ENCODE measurements at places on chromosomes 4 and X.

DNA sequence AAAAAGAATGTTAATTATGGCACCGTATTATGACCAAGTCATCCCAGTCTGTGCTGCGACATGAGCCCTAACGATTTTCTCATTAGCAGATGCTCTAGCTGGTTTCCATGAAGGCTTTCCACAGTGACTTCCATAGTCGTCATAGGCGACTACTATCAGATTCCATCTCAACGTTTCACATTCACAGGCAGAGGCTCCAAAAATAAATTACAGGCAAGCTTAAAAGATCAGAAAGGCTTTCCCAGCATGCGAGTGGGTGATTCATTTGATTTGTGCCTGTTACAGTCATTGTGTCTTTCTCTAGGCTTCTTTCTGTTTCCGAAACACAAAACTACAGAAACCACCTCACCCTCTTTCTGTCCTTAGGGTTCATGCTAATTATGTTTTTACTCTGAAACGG lies 43.2 kb downstream of the PALLD start:
- peak; percentile 95 for DNase-seq

DNA sequence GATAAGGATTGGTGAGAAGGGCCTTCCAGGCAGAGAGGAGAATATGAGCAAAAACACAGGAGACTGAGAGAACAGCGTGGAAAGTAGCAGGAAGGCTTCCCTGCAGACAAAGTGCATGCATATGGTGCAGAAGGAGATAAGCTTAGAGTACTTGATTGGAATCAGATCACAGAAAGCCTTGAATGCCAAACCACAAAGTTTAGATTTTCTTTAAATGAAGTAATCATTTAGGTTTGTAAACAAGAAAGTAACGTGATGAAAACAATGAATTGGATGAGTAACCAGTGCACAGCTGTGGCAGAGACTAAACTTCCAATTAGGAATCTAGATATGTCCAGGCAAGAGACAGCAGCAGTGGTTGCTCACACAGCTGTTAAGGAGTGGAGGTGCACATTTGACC lies 83.8 kb upstream of the C1QTNF7 start:
- peak; percentile 66 for DNase-seq

DNA sequence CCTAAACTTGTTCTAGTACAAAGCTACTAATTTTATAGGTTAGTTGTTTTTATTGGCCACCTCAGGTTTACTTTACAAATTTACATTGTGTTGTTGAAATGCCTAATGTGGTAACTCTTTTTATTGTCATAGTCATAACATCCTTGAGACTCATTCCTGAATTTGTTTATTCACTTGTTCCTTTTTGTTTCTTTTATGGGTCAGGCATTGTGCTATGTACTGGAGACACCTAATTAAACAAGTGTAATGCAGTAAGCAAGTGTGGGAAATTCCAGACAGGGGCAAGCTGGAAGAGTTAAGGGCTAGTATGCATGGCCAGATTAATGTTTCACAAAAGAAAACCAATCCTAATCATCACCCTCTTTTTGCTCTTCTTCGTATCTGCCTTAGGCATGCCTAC lies 30.5 kb upstream of the TTC29 start:
- DNase-seq: no peak

- no peak for DNase-seq
Measured at GRCh38 chrX:42946544-42947194, 168.7 kb upstream of the PPP1R2C start.

DNA sequence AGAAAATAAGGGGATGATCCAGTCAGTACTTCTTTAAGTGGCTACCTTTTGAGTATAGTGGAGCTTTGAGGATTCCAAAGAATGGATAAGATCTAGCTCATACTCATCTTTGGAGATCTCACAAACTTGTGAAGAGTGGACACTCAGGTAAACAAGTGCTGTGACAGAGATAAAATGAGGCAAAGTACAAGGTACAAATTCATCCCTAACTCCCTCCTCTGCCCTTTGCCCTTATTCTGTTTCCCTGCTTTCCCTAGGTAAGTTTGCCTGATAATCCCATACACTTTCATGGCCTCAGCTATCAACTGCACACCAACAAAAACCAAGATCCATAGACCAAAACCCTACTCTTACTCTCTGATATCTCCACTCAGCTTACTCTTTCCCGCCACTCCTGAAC lies 16.4 kb upstream of the CPEB2 start:
- DNase-seq: no peak

GRCh38 chrX:100928660-100929613 lies at the start of gene XKRX:
Gene XKRX, minus strand, starts transcription at chrX:100928917. Its CDS starts 613 bp downstream, at chrX:100928304.
- peak; percentile 21 for DNase-seq

- peak; percentile 75 for DNase-seq
Measured at GRCh38 chr4:137651128-137651527, 118.8 kb upstream of the PCDH18 start.

DNA sequence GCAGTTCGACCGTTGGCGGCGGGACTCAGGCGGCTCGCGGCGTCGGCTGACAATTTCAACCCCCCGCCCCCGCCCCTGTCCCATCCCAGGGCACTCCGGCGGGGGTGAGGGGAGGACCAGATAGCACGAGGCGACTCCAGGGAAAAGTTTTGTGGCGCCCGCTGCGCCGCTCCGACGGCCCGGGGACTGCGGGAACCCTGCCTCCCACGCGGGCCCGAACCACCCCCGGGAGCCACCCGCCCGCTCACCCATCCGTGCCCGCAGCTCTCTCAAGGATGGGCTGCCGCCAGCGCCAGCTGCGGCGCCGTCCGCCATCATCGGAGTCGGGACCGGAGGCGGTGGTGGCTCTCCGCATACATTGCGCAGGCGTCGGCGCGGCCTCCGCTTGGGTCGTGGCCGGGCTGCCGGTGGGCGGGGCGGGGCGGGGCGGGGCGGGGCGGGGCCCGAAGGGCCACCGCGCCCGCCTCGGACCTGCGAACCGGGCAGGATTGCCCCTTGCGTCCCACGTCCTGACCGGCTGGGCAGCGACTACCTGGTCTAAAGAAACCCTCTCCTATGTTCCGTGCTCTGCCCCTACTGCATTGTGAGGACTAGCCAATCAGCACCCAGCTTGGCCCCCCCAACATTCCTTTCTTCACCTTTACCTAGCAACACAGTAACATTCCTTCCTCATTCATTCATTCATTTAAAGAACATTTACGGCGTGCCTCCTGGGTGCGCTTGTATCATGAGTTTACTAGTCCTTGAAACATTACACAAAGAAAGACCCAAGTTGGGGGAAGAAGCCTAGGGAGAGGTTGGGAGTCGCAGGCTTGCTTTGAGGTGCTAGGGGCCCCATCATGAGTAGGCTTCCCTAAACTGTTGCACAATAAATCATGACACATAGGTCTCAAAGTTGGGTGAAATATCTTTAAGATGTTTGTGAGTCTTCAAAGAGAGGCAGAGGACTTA lies at the start of gene MAP7D3:
Gene MAP7D3, minus strand, starts transcription at position 360 of the 951 bp plus-strand sequence. Its CDS starts 42 bp downstream, at position 318.
- peak; percentile 67 for DNase-seq

GRCh38 chr4:7719354-7720174 lies 220.1 kb downstream of the AFAP1 start:
- peak; percentile 44 for DNase-seq

DNA sequence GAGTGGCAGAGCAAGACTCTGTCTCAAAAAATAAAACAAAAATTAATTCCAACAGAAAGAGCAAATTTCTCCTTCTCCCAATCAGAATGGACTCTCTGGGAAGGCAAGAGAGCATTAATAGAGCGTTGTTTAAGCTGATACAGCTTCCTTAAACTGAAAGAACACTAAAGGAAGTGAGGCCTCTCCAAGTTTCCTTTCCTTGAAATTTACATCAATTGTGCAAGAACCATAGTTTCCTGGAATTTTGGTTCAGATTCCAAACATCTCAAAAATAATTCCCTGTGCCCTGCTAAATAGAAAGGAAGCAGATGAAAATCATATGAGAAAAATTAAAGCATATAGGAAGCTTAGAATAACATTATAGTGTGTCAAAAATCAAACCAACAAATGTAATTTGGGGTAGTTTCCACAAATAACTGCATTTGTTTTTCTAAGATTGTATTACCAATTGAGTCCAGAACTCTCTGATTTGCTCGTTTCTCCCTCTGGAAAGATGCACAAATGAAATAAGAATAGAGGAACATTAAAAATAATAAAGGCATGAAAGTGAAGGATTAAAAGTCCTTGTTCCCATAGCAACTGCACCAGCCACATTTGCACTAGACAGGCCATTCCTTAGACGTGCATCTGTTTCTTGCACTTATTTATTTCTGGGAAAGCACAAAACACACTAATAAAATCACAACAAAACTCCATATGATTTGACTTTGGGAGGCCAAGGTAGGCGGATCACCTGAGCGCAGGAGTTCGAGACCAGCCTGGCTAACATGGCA lies 3.7 kb upstream of the FAM241A start:
- DNase-seq: peak; percentile 2

DNA sequence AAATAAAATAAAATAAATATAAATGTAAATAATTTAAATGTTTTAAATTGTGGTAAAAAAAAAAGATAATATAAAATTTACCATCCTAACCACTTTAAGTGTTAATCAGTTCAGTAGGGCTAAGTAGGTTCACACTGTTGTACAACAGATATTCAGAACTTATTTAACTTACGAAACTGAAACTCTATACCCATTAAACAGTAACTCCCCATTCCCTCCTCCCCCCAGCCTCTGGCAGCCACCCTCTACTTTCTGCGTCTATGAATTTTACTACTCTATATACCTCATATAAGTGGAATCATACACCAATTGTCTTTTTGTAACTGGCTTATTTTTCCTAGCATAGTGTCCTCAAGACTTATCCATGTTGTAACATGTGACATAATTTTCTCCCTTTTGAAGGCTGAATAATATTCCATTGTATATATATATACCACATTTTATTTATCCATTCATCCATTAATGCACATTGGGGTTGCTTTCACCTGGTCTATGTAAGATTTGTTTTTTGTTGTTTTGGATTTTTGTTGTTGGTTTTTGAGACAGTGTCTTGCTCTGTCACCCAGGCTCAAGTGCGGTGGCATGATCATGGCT lies 32.5 kb upstream of the ELF2 start:
- no peak for DNase-seq

DNA sequence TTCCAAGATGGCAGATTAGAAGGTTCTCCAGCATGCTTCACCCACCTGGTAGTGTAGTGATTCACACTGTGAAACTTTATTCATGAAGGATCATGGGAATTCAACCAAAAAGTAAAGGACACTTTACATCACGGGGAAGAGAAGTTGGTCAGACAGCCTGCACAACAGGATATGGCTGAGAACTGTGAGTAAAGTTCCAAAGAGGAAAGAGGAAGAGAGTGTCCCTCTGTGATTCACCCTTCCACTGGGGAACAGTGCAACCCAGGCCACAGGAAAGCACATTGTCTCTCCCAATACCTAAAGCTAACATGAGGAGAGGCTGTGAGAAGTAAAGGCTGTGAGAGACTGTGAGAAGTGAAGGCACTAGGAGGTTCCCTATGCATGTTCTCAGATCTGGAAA lies 137.2 kb downstream of the STPG2 start:
- no peak for DNase-seq

GRCh38 chr4:184368290-184368689 lies 106.1 kb downstream of the IRF2 start:
- DNase-seq: no peak

GRCh38 chrX:56572975-56573374 lies 9.5 kb downstream of the UBQLN2 start:
- DNase-seq: no peak

GRCh38 chr4:32025851-32026459 lies 1305.8 kb downstream of the PCDH7 start:
- DNase-seq: no peak

- no peak for DNase-seq
Measured at GRCh38 chr4:13262816-13263215, 221.3 kb downstream of the RAB28 start.

DNA sequence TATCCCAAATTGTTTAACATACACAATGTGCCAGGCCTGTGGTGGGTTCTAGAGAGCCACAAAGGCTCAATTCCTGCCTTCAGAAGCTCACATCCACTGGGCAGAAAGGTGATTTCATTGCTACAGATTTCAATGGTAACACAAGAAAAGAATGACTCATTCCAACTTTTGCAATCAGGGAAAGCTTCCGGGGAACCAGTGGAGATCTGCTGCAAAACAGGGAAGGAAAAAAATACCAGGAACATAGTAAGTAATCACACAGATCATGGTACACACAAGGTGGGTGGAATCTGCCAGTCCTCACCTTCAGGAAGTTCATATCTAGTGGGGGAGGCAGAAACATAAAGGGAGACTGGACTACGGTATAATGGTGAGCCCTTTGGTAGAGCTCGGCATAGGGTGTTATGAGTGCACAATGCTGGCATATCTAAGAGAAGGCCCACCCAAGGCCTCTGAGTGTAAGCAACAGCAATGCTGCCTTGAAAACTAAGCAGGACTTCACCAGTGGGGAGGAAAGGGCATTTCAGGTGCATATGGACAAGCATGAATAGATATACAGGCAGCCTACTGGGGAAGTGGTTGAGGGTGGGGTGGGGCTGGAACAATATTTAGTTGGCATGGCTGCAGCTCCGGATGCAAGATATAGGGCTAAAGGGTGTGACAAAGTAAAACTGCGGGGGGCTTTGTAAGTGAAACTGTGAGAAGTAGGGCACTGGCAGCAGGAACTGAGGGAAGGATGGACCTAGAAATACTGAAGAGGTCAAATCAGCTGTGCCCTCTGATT lies 24.2 kb downstream of the GPRIN3 start:
- no peak for DNase-seq

- DNase-seq: peak; percentile 30
Measured at GRCh38 chrX:139877710-139878414, 55.0 kb downstream of the ATP11C start.

GRCh38 chr4:161517941-161518340 lies 645.9 kb downstream of the FSTL5 start:
- DNase-seq: no peak

GRCh38 chr4:90159193-90159592 lies 32.0 kb downstream of the CCSER1 start:
- DNase-seq: no peak

GRCh38 chr4:86641516-86642090 lies 47.5 kb downstream of the PTPN13 start:
- no peak for DNase-seq

- DNase-seq: peak; percentile 70
Measured at GRCh38 chrX:54495814-54496516, at the start of gene FGD1. Gene FGD1, minus strand, starts transcription at chrX:54496234. Its CDS starts 802 bp downstream, at chrX:54495432.

- no peak for DNase-seq
Measured at GRCh38 chr4:85411386-85411785, 63.6 kb upstream of the ARHGAP24 start.

- DNase-seq: no peak
Measured at GRCh38 chr4:23348789-23349498, 540.9 kb downstream of the PPARGC1A start.

GRCh38 chr4:87058356-87059073 lies 123.7 kb downstream of the AFF1 start:
- peak; percentile 29 for DNase-seq

DNA sequence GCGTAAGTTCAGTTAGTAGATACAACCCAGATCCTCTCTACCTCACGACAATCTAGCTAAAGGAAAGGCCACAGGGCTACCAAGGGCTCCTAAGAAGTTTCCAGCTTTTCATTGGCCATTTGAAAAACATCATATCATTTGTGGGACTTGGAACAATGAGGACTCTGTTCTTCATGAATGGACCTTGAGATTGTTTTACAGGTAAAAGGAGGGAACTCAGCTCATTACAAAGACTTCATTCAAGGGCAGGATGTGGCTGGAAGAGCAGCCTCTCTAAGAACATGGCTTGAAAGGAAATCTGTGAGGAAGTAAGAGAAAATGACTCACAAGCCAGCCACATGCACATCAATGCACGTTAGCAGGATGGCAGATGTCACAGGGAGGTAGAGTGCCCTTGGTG lies 105.9 kb upstream of the SLC7A11 start:
- peak; percentile 44 for DNase-seq

GRCh38 chrX:23938690-23939089 lies 30.9 kb downstream of the CXorf58 start:
- no peak for DNase-seq
